ENCODE measurements at places on chromosomes 2 and 18.
A peak's percentile ranks its signal among the peaks of the same experiment; 100 is the strongest.

- peak; percentile 31 for DNase-seq
These were observed 56.1 kb downstream of the SF3B1 start for GRCh38 chr2:197378494-197379307.

DNA sequence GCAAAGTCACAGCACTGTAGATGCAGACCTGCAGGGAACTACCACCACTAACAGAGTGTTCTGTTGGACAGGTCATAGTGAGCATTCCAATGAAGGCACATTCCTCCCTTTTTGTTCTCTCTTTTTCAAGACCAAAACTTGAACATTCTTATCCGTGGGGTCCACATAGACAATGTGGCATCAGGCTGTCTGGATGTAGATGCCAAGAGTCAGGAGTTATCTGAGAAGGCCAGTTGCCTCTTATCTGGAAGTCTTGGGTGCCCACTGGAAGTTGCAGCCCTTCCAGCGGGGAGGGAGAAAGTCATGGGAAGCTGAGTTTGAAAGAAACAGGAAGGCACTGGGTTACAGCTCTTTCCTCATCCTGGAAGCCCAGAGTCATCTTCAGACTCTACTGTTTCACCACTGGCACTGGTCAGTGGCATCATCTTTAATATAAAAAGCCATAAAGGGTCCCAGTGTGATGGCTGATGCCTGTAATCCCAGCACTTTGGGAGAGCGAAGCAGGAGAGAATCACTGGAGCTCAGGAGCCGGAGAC, 61.4 kb downstream of the FAM161A start:
- no peak for DNase-seq

DNA sequence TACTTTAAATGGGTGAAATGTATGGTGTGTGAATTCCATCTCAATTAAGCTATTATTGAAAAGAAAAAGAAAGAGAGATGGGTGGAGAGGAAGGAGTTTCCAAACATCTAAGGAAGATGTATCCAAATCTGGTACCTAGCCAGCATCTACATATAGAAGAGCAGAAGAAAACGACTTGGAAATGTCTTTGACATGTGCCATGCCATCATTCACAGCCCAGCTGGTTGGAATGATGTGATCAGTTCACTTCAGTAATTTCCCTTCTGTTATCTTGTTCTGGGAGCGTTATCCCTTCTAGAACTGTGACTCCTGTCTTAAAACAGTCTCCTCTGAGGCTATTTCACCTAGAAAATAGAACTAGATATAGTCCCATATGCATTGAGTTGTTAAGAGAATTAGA, 312.8 kb upstream of the GYPC start:
- DNase-seq = no peak

DNA sequence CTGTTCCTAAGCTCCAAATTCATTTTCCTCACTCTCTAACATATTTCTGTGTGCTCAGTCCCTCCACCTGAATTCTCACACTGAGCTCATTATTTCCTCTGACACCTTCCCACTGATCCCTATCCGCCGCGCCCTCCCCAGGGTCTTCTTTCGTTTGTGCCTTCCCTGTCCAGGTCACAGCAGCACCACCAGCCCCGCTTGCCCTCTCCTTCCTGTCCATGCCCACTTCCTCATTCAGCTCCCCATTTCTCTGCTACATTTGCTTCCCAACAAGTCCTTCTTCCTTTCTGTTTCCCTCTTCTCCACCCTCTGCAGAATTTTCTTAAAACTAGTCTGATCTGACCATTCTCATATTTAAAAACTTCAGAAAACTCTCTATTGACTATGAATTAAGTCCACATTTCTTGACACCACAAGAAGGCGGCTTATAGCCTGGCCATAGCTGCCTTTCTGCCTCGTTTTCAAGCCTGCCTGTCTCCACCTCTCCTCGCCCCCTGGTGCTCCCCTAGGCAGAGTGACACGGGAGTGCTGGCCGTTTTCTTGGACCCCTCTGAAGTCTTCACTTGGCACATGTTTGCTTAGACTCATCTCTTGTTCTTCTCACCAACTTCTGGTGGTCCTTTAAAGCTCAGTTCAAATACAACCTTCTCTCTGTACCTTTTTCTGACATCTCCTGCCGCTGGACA, 138.7 kb upstream of the BOD1L2 start:
- no peak for DNase-seq

GRCh38 chr2:216901273-216901672, 41.4 kb upstream of the TNP1 start:
- no peak for DNase-seq

- no peak for DNase-seq
These were observed 97.8 kb upstream of the CELF4 start for GRCh38 chr18:37663446-37663845.

- no peak for DNase-seq
These were observed 144.8 kb upstream of the TNP1 start for GRCh38 chr2:217004656-217005055.

- no peak for DNase-seq
These were observed 4.4 kb upstream of the SAG start for GRCh38 chr2:233303252-233303651.

GRCh38 chr18:2538844-2539243, 32.5 kb downstream of the METTL4 start:
- DNase-seq = no peak

DNA sequence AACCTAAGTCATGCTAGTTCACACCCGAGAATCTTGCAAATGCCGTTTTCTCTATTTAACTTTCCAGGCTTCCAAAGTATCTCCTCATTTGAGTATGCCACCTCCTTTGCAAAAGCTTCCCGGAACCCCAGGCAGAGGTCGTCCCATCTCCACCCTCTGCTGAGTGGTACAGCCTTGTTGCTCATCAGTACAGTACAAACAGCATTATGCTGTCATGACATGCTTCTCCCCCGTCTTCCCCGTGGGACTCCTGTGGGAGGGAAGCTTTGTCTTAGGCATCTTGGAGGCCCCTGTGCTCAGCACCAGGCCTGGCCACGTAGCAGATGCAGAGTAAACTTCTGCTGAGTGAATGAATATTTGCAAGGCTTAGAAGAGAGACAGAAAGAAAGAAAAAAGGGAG, 102.7 kb downstream of the CDCA7 start:
- DNase-seq = no peak

DNA sequence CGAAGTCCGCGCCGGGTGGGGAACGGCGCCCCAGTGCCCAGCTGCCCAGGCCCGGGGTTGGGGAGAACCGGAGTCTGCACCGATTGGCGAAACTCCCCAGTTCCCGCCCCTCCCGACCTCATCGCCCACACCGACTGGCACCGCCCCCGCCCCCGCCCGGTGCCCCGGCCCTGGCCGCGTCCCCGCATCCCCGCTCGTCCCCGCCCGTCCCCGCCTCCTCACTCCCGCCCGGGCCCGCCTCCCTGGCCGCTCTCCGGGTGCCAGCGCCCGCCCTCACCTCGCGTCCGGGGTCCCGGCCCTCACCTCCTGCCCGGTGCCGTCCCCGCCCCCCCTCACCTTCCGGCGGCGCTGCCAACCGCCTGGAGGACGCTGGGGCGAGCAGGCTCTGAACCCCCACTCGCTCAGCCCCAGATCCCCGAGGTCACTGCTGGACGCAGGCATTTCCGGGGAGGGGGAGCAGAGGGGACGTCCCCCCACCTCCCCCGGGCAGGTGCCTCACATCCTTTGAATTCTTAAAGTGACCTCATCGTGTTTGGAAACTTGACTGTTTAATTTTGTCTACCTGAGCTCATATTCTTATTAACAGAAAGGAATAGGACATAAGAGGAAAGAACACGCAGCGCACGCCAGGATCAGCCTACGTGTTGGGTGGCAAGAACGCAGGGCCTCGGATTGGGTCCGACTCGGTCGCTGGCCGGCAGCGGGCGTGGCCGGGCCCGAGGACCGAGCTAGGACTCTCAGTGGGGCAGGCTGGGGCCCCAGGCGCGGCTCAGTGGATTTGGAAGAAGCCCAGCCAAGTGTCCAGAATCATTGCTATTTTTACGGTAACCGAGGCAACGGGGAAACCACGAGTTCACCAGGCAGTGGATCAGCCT, at the start of gene FAM110C:
TSS of gene FAM110C (minus strand) at position 35 of the 875 bp plus-strand sequence. CDS start 120 bp downstream, outside the sequence.
- DNase-seq = no peak

All from HT1080 (cell line).